K562 (cell line): ENCODE measurements at places on chromosomes 13 and 19. TPM values are rescaled to one million over a fixed set of nuclear protein-coding genes. Genes with fewer than 3 reads are reported as not detected.
A peak's percentile ranks its signal among the peaks of the same experiment; 100 is the strongest.

DNA sequence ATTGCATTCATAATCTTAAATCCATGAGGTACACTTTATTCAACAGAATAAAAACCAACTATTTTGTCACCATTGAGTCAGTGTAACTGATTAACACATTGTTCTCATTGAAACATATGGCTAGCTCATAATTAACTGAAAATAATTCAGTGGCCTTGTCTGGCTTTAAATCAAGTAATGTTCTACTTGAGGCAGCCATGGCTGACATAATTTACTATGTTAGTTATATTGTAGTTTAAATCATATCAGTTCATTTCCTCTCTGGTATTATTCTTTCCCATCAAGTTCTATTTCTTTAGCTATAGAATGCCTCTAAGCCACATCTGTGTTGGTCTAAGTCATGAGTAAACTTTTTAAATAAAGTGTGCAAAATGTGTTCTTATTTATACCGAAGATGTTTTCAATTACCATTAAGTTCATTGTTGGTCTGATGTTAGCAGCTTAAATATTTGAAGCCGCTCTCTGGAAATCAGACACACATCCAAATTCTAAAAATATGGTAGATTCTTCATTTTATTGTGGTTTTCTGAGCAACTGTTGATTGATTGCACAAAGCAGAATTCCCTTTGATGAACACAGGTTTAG, 393.7 kb downstream of the GPC6 start:
- no peaks in the 10 kb centered on the region for H3K36me3 ChIP-seq
- no peak overlapping the region for H3K4me3 ChIP-seq
- no peaks in the 10 kb centered on the region for H3K27me3 ChIP-seq
- no peak overlapping the region for H3K27ac ChIP-seq
- DNase-seq: no peak
- H3K4me1 ChIP-seq: no peaks in the 10 kb centered on the region

DNA sequence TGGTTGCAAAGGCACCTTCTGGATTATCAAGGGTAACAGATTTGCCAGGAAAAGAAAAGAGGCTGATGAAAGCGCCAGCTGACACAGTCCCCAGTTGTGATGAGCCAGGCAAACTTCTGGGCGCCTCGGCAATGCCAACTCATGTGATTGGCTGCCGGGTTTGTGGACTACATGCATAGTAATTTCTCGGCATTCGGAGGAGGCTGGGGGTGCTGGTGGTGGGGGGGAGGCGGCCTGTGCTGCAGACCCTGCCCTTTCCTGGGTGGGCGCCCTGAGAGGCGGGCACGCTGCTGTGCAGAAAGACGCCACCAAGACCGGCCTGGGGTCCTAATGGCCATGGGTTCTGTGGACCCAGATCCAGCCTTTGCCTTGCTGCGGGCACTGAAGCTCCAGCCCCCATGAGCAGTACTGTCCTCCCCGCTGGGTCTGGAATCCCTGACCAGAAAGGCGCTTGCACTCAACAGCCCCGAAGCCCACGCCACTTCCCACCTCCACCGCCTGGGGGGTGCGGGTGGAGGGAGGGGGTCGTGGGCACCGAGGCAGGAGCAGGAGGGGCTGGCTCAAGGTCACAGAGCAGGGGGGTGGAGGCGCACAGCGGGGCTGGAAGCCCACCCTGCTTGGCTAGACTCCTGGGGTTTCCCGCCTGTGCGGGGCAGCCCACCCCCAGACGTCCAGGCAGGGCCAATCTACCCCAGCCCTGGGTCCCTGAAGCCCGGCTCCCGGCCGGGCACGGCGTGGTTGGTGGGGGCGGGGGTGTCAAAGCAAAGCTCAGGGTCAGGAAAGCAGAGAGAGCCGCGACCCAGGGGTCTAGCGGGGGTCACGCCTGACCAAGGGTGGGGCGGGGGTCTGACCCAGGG, 1.0 kb downstream of the DIRAS1 start:
- no peaks in the 10 kb centered on the region for H3K36me3 ChIP-seq
- H3K4me1 ChIP-seq: peaks cover 17% of the 10 kb centered on the region
- peak overlapping the region; percentile 42 for H3K4me3 ChIP-seq
- no peaks in the 10 kb centered on the region for H3K27me3 ChIP-seq

- H3K27ac ChIP-seq: no peak overlapping the region
- no peak overlapping the region for H3K4me3 ChIP-seq
- H3K4me1 ChIP-seq: no peaks in the 10 kb centered on the region
Measured at GRCh38 chr19:39670998-39671397, 15.3 kb downstream of the LGALS16 start.

- H3K4me1 ChIP-seq: peaks cover 38% of the 10 kb centered on the region
- no peak overlapping the region for H3K27ac ChIP-seq
- no peaks in the 10 kb centered on the region for H3K36me3 ChIP-seq
Measured at GRCh38 chr19:3281026-3281425, 56.6 kb downstream of the CELF5 start.

DNA sequence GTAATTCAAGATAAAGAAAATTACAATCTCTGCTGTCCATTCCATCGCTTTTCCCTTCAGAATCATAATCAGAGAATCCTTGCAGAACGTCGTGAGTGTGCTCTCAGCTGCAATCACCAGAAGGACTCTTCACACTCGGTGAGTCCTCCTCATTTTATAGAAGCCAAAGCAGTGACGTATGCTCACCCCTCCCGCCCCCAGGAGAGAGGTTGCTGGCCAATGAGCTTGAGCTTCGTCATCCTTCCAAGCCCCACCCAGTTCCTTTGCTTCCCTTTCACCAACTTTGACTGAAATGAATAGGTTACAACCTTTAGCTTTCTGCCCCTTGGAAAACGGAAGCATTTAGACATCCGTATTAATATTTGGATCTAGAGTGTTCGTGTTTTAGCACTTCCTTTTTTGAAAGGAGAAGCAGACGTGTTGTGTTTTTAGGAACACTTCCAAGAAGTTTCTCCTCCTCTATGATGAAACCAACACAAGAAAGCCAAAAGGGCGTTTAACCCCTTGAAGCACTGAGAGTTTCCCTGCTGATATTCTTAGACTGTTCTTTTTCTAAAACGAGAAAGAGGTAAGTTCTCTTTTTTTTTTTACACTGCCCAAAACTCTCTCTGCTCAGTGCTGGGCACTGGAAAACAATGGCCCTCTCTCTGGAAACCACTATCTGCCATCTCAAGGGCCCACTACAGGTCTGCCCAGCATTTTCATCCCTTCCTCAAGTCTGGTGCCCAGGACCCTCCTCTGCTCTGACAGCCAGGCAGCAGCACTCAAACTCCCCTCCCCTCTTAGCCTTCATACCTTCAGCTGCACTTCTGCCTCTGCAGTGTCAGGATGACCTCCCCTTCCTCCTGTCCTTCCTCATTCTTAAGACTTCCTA, 44.3 kb upstream of the CEACAM21 start:
- H3K27me3 ChIP-seq: peaks cover 14% of the 10 kb centered on the region; the same call in 2 of the 3 replicates
- no peaks in the 10 kb centered on the region for H3K36me3 ChIP-seq
- 0 out of 2 replicates have a peak overlapping the region, but pooled peaks have one; percentile 3 for H3K4me3 ChIP-seq
- H3K27ac ChIP-seq: peak overlapping the region; percentile 25; the same call in 1 of the 3 replicates

DNA sequence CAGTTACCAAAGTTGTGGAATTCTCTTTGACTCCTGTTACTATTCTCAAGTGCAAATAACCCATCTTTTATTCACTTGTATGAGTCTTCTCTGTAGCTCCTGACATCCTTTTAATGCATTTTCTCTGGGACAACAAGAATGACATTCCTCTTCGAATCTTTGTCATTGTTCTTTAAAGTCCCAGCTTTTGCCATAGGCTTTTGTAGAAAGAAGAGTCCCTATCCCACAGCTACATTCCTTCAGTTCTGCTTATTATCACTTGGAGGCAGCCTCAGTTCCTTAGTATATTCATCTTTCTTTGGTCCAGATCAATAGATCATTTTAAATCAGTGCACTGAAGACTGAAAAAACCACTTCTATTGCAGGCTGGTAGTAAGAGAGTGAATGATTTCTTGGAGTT, 560.2 kb downstream of the DACH1 start:
- H3K4me3 ChIP-seq: no peak overlapping the region
- H3K27me3 ChIP-seq: no peaks in the 10 kb centered on the region
- H3K36me3 ChIP-seq: no peaks in the 10 kb centered on the region

- DNase-seq: no peak
- no peak overlapping the region for H3K4me3 ChIP-seq
- H3K4me1 ChIP-seq: no peaks in the 10 kb centered on the region
- no peak overlapping the region for H3K27ac ChIP-seq
- no peaks in the 10 kb centered on the region for H3K27me3 ChIP-seq
Measured at GRCh38 chr19:20371911-20372310, 193.7 kb downstream of the ZNF737 start.

- no peak for DNase-seq
- H3K4me1 ChIP-seq: peaks cover 8% of the 10 kb centered on the region
- no peaks in the 10 kb centered on the region for H3K27me3 ChIP-seq
- peaks cover 95% of the 10 kb centered on the region for H3K36me3 ChIP-seq
- H3K4me3 ChIP-seq: no peak overlapping the region
- no peak overlapping the region for H3K27ac ChIP-seq
Measured at GRCh38 chr13:113182046-113182445, 23.6 kb downstream of the PROZ start.

GRCh38 chr13:45332036-45332830, 8.8 kb downstream of the TPT1 start:
- no peak overlapping the region for H3K4me3 ChIP-seq
- H3K27me3 ChIP-seq: no peaks in the 10 kb centered on the region
- H3K27ac ChIP-seq: no peak overlapping the region
- DNase-seq: no peak
- peaks cover 31% of the 10 kb centered on the region for H3K36me3 ChIP-seq

- H3K36me3 ChIP-seq: no peaks in the 10 kb centered on the region
- DNase-seq: no peak
- H3K4me3 ChIP-seq: no peak overlapping the region
Measured at GRCh38 chr19:12085074-12085818, 20.7 kb downstream of the ZNF844 start.

GRCh38 chr13:113168211-113168610, 9.8 kb downstream of the PROZ start:
- H3K4me1 ChIP-seq: no peaks in the 10 kb centered on the region
- H3K4me3 ChIP-seq: no peak overlapping the region
- H3K27ac ChIP-seq: no peak overlapping the region
- H3K27me3 ChIP-seq: no peaks in the 10 kb centered on the region

GRCh38 chr19:14091813-14092462, 1.4 kb upstream of the SAMD1 start:
- H3K36me3 ChIP-seq: peaks cover 25% of the 10 kb centered on the region; the same call in 2 of the 3 replicates
- peaks cover 31% of the 10 kb centered on the region for H3K4me1 ChIP-seq
- peak; percentile 57 for DNase-seq
- H3K27ac ChIP-seq: peak overlapping the region; percentile 97
- no peaks in the 10 kb centered on the region for H3K27me3 ChIP-seq

GRCh38 chr19:43675269-43675879, 5.4 kb upstream of the PLAUR start:
- DNase-seq: no peak
- H3K4me3 ChIP-seq: no peak overlapping the region
- no peak overlapping the region for H3K27ac ChIP-seq
- H3K36me3 ChIP-seq: no peaks in the 10 kb centered on the region
- peaks cover 26% of the 10 kb centered on the region for H3K4me1 ChIP-seq

GRCh38 chr13:38899571-38899970, 91.1 kb downstream of the STOML3 start:
- H3K27ac ChIP-seq: no peak overlapping the region
- H3K4me1 ChIP-seq: no peaks in the 10 kb centered on the region
- no peaks in the 10 kb centered on the region for H3K27me3 ChIP-seq
- no peak for DNase-seq

GRCh38 chr13:114235697-114236096, 1.0 kb downstream of the CDC16 start:
- DNase-seq: no peak
- H3K36me3 ChIP-seq: peaks cover 43% of the 10 kb centered on the region; the same call in 2 of the 3 replicates
- H3K4me1 ChIP-seq: peaks cover 11% of the 10 kb centered on the region

The EFNA2 gene
- 0.38 and 0.44 TPM in 2 replicates for total RNA-seq

The TEAD2 gene
- 19.5 and 20.7 TPM in 2 replicates for total RNA-seq

The CYP4F2 gene
- 0.22 and 0.51 TPM in 2 replicates for total RNA-seq

The TMEM190 gene
- total RNA-seq: not detected in 2 replicates

The CEACAM3 gene
- not detected in 2 replicates for total RNA-seq

The MAMSTR gene
- total RNA-seq: 1.00 and 1.3 TPM in 2 replicates
